ENCODE measurements at places on chromosomes 2 and 18.

DNA sequence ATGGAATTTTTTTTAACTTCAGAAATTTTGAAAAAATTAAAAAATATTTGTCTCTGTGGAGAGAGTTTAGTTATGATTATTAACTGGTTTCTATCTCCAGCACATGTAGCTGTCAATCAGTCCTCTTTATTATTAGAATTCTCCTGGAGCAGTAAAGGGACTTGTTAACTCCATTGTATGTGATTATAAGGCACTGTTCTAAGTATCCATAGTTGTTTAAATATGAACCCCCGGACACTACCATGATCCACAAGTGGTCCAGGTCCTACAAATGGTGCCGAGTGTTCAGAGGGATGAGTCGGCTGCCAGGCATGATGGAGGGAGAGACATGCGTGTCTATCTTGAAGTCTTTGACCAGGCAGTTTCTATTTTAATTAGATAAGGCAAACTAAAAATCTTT, 492 bp downstream of the CHRNA1 start:
- DNase-seq, result no peak

DNA sequence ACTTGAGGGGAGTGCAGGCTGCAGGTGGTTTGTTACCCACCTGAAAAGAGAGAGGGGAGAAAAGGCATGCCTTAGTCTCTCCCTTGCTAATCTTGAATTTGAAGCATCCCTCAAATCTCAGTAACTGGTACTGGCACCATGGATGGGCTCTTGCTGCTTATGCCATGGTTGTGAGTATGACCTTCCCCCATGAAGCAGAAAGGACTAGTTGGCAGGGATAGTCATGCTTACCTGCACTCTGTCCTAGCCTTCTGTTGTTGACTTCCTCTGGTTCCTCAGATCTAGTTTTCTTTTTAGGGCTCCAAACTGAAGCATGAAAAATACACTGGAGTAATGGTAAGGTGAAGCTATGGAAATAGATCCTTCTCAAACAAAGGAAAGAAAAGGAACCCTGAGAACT, 191.2 kb downstream of the SPAG16 start:
- DNase-seq, result no peak

DNA sequence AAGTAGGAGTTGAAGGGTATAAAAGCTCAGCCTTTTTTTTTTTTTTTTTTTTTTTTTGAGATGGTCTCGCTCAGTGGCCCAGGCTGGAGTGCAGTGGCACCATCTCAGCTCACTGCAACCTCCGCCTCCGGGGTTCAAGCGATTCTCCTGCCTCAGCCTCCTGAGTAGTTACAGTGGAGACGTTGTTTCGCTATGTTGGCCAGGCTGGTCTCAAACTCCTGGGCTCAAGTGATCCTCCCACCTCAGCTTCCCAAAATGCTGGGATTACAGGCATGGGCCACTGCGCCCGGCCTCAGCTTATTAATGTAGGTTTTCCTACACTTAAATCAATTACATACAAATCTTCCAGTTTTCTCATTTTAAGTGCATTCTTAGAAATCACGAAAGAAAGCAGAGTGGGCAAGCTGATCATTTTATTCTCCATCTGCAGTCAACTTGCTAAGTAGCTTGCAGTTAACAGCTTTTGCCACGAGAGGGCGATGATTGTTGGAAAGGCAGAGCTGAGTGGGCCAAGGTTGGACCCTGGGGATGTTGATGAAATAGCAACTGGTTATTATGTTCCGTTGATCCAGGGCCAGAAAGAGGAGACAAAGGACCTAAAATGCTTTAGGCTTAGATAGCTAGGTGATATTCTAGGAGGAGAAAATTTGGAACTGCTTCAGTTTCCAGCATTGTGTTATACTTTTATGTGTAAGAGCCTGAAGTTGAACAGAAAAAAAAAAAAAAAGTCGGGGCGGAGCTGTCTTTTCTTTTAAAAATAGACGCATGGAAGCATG, 234.4 kb upstream of the EPAS1 start:
- DNase-seq, result peak; percentile 75

DNA sequence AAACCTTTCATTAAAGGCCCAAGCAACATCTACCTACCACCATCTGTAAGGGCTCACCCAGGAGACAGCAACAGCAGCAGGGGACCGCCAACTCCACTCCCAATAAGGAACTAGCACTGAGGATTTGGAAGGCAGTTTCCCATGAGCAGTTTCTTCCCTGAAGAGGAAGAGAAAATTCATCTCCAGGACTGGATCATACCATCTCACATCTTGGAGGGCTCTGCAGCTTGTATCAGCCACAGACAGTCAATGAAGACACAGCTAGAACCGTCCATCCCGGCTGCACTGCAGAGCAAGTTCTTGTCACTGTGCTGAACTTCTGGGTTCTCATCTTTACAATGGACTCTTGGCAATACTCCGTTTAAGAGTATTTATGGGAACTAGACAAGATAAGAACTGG, 2.8 kb upstream of the GYPC start:
- no peak for DNase-seq

DNA sequence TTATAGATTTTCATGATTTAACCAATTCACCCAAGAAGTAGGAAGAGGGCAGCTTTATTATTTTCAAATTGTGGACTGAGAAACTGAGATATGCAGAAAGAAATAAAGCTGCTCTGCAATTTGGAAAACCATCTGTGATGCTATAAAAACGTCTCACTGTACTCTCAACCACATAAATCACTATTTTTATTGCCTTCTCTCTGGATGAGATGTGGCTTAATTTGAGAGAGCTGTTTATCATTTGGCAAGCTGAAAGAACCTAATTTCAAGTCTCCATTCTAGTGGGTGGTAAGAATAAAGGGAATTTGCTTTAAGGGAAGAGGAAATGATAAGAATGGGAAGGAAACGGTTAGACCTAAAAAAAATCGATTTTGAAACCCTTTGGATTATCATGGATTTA, 49.9 kb upstream of the CYP1B1 start:
- DNase-seq, result no peak

DNA sequence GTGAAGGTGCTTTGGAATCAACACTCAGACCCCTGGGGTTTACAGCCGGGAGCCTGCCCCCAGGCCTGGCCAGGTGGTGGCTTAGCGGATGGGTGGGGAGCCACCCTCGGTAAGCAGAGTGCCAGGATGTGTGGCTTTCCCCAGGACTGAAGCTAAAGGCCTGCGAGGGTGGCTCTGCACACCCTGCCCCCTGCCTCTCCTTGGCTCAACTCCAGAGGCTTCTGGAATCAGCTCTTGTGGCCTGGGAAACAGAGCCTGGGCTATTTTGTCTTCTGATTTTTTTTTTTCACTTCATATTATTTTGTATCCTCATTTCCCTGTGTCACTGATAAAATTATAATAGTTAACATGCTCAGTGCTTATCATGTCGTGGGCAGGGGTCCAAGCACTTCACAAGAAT, 79.8 kb downstream of the RHOB start:
- DNase-seq, result no peak

DNA sequence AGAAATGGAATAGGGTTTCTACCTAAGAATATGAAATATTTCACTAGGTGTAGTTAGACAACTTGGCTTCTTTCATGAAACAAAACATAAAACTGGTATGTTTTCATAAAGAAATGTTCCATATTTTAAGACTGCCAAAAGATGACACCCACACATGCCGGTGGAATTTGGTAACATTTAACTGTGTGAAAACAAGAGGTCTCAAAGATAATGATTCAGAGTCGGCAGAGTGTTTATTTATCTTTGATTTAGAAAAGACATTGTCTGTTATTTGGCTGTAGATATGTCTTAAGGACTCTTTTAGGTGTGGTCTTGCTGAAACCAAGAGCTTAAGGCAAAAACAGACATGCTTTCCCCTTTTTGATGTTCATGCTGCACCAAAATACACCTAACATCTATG, 63.5 kb upstream of the FN1 start:
- no peak for DNase-seq

DNA sequence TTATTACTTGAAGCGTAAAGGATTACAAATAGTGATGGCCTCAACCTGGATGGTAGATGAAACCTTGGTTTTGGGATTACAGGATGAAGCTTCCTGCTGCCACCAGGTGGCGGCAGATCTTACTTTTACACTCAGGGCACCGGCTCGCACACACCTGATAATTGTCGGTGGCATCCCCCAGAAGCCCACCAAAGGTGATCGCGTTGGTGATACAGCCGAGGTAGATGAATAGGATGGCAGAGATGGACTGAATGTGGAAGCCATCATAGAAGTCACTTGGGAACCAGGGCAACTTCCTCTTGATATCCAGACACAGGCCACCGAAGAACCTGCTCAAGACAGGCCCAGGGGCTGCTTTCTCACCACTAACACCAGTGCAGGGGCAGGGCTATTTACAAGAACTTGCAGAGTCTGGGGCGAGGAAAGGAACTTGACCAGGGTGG, 51.8 kb downstream of the MTHFD2 start:
- DNase-seq, result peak; percentile 65

GRCh38 chr2:11102956-11103860, 52.1 kb upstream of the SLC66A3 start:
- no peak for DNase-seq

DNA sequence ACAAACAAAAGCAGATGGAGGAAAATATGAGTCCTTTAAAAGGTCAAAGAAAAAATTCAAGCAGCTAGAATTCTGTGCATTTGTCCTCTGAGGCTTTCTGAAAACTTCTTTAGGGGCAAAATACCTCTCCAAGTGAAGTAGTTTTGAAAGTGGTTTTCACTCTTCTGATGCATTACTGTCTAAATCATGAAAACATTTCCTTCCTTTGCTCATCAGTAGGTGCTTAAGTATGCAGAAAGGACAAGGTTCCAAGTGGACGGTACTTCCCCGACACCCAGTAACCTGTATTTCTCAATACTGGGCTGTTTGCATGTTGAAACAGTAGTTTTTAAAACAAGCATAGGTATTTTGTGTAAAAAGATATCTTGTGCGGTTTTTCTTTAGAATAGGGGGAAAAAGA, 189.1 kb upstream of the ERBB4 start:
- no peak for DNase-seq
